ENCODE measurements at places on chromosomes 3 and 15. TPM values are rescaled to one million over a fixed set of nuclear protein-coding genes. Genes with fewer than 3 reads are reported as not detected.

Gene DUOXA1
- total RNA-seq, result 29.6 TPM

Gene GREM1
- total RNA-seq, result 6.7 TPM

Gene SPATA12
- total RNA-seq, result not detected

Gene MESP1
- total RNA-seq, result not detected

Gene BOC
- 29.9 TPM for total RNA-seq

DNA sequence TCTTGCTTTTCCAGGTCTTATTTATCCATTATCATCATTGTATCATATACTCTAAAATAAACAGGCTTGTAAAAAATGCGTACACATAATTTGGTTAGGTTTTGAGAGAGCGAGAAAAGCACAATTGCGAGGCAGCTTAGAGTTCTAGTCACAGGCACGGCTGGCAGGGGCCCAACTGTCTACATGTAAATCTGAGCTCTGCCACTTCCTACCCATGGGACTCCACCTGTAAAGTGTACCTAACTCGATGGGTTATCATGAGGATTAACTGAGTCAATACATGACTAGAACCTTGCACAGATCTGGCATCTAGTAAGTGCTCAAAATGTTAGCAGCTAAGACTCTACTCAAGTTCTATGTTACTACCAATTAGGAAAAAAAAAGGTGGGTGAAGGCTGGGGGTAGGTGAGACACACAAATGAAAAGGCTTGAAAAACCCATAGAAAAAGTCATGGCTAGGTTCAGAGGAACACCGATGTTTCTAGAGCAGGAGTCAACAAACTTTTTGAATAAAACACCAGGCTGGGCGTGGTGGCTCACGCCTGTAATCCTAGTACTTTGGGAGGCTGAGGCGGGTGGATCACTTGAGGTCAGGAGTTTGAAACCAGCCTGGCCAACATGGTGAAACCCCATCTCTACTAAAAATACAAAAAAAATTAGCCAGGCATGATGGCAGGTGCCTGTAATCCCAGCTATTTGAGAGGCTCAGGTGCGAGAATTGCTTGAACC lies 36.2 kb downstream of the GLB1 start:
- H3K27ac ChIP-seq, result peak overlapping the region; percentile 30
- H3K4me1 ChIP-seq, result peaks cover 17% of the 10 kb centered on the region
- H3K27me3 ChIP-seq, result no peaks in the 10 kb centered on the region
- DNase-seq, result peak; percentile 94
- H3K4me3 ChIP-seq, result no peak overlapping the region

GRCh38 chr15:64045774-64046420 lies 388 bp downstream of the DAPK2 start:
- no peaks in the 10 kb centered on the region for H3K36me3 ChIP-seq
- no peaks in the 10 kb centered on the region for H3K27me3 ChIP-seq
- peak overlapping the region; percentile 58 for H3K4me3 ChIP-seq
- peak; percentile 27 for DNase-seq
- peak overlapping the region; percentile 76 for H3K27ac ChIP-seq

DNA sequence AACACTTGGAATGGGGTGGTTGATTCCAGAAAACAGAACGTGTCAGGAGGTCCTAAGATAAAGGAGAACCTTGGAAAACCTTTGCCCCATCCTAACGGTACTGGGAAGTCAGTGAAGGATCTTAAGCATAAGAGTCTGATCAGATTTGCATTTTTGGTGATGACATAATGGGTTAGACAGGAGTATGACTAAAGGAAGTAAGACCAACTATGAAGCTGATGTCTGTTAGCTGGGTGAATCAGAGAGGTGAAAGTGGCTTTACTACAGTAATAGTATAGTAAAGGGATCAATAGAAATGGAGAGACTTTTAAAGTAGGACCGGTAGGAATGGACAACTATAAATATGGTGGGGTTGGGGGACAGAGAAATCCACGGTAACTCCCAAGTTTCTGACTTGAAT lies 12.6 kb downstream of the GTF2A2 start:
- no peaks in the 10 kb centered on the region for H3K27me3 ChIP-seq
- H3K4me1 ChIP-seq, result no peaks in the 10 kb centered on the region
- H3K27ac ChIP-seq, result no peak overlapping the region
- H3K4me3 ChIP-seq, result no peak overlapping the region

GRCh38 chr3:160200353-160200752 lies 24.9 kb upstream of the C3orf80 start:
- no peak for DNase-seq
- no peaks in the 10 kb centered on the region for H3K27me3 ChIP-seq
- no peak overlapping the region for H3K4me3 ChIP-seq

DNA sequence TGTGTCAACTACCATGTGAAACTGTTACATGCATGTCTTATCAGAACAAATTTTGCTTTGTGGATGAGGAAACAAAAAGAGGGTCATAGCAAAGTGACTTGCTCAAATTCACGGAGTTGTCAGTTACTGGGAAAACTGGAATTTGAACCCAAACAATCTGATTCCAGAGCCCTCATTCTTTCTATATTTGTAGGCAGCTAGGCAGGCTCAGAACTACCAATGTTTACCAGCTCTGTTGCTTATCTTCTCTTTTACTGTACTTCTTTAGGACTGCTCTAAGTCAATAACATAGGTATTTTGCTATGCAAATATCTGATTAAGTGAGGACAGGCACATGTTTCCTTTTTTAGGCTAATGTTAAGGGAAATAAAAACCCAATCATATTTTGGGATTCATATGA lies 450.5 kb downstream of the ZPLD1 start:
- H3K4me3 ChIP-seq, result no peak overlapping the region
- H3K36me3 ChIP-seq, result no peaks in the 10 kb centered on the region
- DNase-seq, result no peak
- no peaks in the 10 kb centered on the region for H3K4me1 ChIP-seq

- H3K4me3 ChIP-seq, result no peak overlapping the region
- H3K27ac ChIP-seq, result no peak overlapping the region
- DNase-seq, result peak; percentile 87
- peaks cover 35% of the 10 kb centered on the region for H3K4me1 ChIP-seq
These were observed 1.7 kb upstream of the LINGO1 start for GRCh38 chr15:77634266-77634962.

- no peaks in the 10 kb centered on the region for H3K4me1 ChIP-seq
- no peaks in the 10 kb centered on the region for H3K36me3 ChIP-seq
- peak; percentile 26 for DNase-seq
- H3K27ac ChIP-seq, result peak overlapping the region; percentile 10
- no peaks in the 10 kb centered on the region for H3K27me3 ChIP-seq
These were observed 18.1 kb upstream of the PTPN23 start for GRCh38 chr3:47362701-47363100.

- H3K4me1 ChIP-seq, result no peaks in the 10 kb centered on the region
- H3K27me3 ChIP-seq, result no peaks in the 10 kb centered on the region
- no peak overlapping the region for H3K4me3 ChIP-seq
- no peak for DNase-seq
- no peaks in the 10 kb centered on the region for H3K36me3 ChIP-seq
- H3K27ac ChIP-seq, result no peak overlapping the region
These were observed 299.2 kb downstream of the FHIT start for GRCh38 chr3:60952055-60952454.

DNA sequence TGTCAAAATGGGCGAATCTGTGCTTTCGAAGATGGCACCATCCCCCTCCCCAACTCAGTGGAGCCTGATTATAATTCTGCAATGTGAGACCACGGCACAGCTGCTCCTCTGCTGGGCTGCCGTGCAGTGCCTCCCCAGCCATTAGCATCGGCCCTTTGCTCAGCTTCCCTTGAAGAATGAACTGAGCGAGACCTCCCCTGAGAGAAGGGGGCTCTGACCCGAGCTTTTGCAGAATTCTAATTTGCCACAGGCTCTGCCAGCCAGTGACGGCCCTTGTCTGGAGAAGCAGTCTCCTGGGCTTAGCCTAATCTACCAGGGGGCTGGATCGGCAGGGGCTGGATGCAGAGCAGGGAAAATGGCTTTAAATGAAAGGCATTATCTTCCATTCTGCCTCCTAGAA lies 57.2 kb downstream of the GLDN start:
- no peaks in the 10 kb centered on the region for H3K36me3 ChIP-seq
- H3K4me1 ChIP-seq, result no peaks in the 10 kb centered on the region
- H3K4me3 ChIP-seq, result no peak overlapping the region
- no peak overlapping the region for H3K27ac ChIP-seq

DNA sequence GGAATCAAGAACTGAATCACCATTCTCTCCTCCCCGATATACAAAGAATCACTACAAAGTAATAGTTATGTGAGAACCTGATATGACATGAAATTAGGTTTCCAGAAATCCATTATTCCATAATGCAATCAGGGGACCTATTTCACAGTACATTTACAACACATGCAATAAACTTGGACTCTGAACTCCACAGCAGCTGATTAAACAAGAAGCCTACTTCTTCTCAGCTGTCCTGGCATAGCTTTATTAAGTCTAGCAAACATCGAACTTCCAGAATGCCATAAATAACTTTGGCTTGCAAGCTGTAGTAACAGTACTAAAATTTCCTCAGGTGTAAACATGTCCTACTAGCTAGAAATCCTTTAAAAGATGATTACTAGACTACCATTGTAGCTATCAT lies 17.8 kb downstream of the PDCD10 start:
- no peak overlapping the region for H3K4me3 ChIP-seq
- no peak overlapping the region for H3K27ac ChIP-seq
- no peaks in the 10 kb centered on the region for H3K27me3 ChIP-seq
- DNase-seq, result no peak

DNA sequence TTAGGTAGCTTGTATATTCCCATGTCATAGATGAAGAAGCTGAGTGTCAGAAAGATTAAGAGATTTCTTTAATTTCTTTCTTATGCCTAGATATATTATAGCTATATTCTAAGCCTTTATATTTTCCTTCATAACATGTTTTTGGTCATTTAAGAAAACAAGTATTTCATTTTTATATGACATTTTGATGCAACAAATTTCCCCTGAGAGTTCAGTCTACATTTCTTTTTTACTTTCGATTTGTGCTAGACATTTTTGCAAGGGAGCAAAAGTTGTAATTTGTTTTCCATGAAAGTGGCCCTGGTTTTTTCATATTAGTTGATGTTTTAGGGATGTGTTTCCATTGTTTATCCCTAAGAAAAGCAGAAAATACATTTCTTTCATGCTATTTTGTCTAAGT lies 344.9 kb downstream of the NLGN1 start:
- no peaks in the 10 kb centered on the region for H3K27me3 ChIP-seq
- DNase-seq, result no peak
- no peak overlapping the region for H3K4me3 ChIP-seq
- H3K27ac ChIP-seq, result no peak overlapping the region
- no peaks in the 10 kb centered on the region for H3K4me1 ChIP-seq
- no peaks in the 10 kb centered on the region for H3K36me3 ChIP-seq

- no peaks in the 10 kb centered on the region for H3K27me3 ChIP-seq
- DNase-seq, result no peak
- no peak overlapping the region for H3K4me3 ChIP-seq
- no peaks in the 10 kb centered on the region for H3K4me1 ChIP-seq
- H3K27ac ChIP-seq, result no peak overlapping the region
- H3K36me3 ChIP-seq, result no peaks in the 10 kb centered on the region
These were observed 23.2 kb downstream of the SERPINI2 start for GRCh38 chr3:167450675-167451074.

DNA sequence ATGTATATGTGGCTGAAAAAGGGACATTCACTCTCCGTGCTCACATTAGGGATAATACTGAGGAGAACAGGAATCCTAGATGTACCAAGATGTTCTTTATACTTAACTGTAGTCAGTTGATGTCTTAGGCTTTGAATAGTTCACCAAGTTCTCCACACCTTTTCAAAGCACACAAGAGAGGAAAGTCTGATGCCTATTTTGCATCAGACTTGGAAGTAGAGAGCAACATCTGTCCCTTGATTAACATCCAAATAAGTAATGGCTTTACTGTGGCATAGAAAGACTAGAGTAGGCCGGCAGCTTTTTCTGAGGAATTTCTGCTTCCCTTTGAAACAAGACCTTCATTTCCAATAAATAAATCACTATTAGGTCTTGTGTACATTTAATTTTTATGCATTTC lies 34.0 kb downstream of the PIGB start:
- H3K27me3 ChIP-seq, result no peaks in the 10 kb centered on the region
- peaks cover 54% of the 10 kb centered on the region for H3K36me3 ChIP-seq
- DNase-seq, result no peak
- H3K4me1 ChIP-seq, result no peaks in the 10 kb centered on the region
- no peak overlapping the region for H3K27ac ChIP-seq

GRCh38 chr3:189842681-189843602 lies 211.8 kb downstream of the TP63 start:
- no peaks in the 10 kb centered on the region for H3K4me1 ChIP-seq
- H3K27me3 ChIP-seq, result no peaks in the 10 kb centered on the region
- no peaks in the 10 kb centered on the region for H3K36me3 ChIP-seq

DNA sequence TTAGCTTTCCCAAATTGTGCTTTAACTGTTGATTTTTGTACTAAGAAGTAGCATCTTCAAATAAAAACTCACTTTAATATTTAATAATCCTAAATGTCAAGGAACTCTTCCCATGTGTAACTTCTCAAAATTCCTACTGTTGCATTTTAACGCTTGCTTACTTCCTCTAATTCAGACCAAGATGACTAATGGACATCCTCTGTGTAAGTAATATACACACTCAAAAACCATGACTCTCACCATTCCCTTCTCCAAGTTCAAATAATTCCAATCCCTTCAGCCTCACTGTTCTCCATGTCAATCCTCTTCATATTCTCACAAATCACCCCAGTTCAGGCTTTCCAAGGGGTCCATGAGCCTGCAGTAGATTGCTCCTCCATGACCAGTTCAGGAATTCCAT lies 13.0 kb downstream of the MRPL46 start:
- H3K27ac ChIP-seq, result no peak overlapping the region
- H3K4me3 ChIP-seq, result no peak overlapping the region
- H3K4me1 ChIP-seq, result peaks cover 22% of the 10 kb centered on the region
- H3K27me3 ChIP-seq, result peaks cover 5% of the 10 kb centered on the region
- peaks cover 25% of the 10 kb centered on the region for H3K36me3 ChIP-seq
- DNase-seq, result no peak

- H3K36me3 ChIP-seq, result peaks cover 32% of the 10 kb centered on the region
- no peak overlapping the region for H3K4me3 ChIP-seq
- no peak for DNase-seq
- no peak overlapping the region for H3K27ac ChIP-seq
These were observed 17.6 kb downstream of the SHQ1 start for GRCh38 chr3:72830452-72831223.

DNA sequence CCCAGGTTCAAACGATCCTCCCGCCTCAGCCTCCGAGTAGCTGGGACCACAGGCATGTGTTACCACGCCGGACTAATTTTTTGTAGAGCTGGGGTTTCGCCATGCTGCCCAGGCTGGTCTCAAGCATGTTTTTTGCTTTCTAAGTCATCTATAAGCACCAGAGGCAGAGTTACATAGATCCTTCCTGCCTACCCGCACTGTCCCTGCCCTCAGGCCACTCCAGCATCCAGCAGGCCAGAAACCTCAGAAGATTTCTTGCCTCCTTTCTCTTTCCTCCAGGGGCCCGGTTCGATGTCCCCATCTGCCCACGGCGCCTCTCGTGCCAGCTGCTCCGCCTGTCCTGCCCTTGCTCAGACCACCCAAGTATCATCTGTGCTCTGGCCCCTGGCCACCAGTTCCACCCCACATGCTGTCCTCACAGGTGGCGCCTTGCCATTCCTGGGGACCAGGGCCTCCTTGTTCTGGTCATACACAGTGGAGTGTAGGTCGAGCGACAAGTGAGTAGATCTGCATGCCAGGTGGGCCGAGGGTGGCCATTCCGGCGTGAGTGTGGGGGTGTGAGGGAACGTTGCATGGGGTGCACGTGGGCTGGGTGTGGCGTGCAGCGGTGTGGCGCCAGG lies 27.3 kb downstream of the KLHDC8B start:
- no peak for DNase-seq
- H3K4me1 ChIP-seq, result no peaks in the 10 kb centered on the region
- H3K27ac ChIP-seq, result no peak overlapping the region
- H3K36me3 ChIP-seq, result no peaks in the 10 kb centered on the region
- H3K4me3 ChIP-seq, result peak overlapping the region; percentile 20
- no peaks in the 10 kb centered on the region for H3K27me3 ChIP-seq

All from stomach (tissue), 19 donors.